ENCODE measurements at places on chromosomes 4 and X. TPM values are rescaled to one million over a fixed set of nuclear protein-coding genes. Genes with fewer than 3 reads are reported as not detected.

The MGST2 gene
- 173 TPM for polyA plus RNA-seq

The TLL1 gene
- 0.52 TPM for polyA plus RNA-seq

The CLDN34 gene
- polyA plus RNA-seq, result not detected

The SHROOM3 gene
- polyA plus RNA-seq, result 4.6 TPM

The ASB12 gene
- 1.2 TPM for polyA plus RNA-seq

The F8A3 gene
- 0.09 TPM for polyA plus RNA-seq

The VCX3B gene
- not detected for polyA plus RNA-seq

The NOX1 gene
- polyA plus RNA-seq, result not detected

The CT45A3 gene
- polyA plus RNA-seq, result not detected

The GAR1 gene
- 13.6 TPM for polyA plus RNA-seq
